ENCODE measurements at places on chromosomes 1 and 21. TPM values are rescaled to one million over a fixed set of nuclear protein-coding genes. Genes with fewer than 3 reads are reported as not detected.

Gene IFNLR1
- 0.59 TPM for total RNA-seq

Gene KRTAP11-1
- total RNA-seq, result not detected

Gene SLC25A34
- 0.59 TPM for total RNA-seq

Gene COL16A1
- 166 TPM for total RNA-seq

Gene ACKR1
- 3.5 TPM for total RNA-seq

Gene TMOD4
- not detected for total RNA-seq

Gene SELL
- total RNA-seq, result 15.9 TPM

Gene CFAP141
- total RNA-seq, result 0.89 TPM

Gene OPTC
- total RNA-seq, result not detected

Gene AADACL4
- 0.11 TPM for total RNA-seq

Gene CELA3A
- not detected for total RNA-seq

Gene TNFRSF18
- total RNA-seq, result 0.22 TPM

Gene CLCN6
- 17.1 TPM for total RNA-seq

Gene UBL4B
- total RNA-seq, result 0.50 TPM
